Hindlimb muscle (tissue), 1 donor: ENCODE measurements at places on chromosomes 7 and 10.

GRCh38 chr10:30000802-30001571 is 58.4 kb downstream of the JCAD start:
- DNase-seq: peak; percentile 83

GRCh38 chr10:29590915-29591650 is 43.7 kb downstream of the SVIL start:
- no peak for DNase-seq

DNA sequence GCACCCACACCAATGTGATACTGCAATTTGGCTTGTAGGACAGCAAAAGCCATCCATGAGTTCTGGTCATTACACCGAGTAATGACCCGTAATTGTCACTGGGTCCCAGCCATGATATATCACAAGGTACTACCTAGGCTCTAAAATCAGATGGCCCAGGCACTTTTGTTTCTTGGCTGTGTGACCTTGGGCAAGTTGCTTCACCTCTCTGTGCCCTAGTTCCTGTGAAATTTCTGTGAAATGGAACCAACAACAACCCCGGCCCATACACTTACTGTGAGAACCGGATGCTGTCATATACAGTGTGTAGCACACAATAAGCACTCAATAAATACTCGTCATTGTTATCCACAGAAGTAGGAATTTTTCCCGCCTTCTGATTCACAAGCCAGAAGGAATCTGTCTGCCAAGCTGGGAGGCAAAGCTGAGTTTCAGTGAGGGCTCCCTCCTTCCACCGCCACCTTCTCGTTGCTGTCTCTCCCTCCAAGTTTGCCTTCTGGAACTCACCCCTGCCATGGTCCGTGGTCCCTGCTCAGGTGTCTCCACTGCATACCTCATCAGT is 6.4 kb upstream of the CYTH3 start:
- DNase-seq: no peak

GRCh38 chr10:53403688-53404087 is 631.1 kb upstream of the MBL2 start:
- peak; percentile 18 for DNase-seq

DNA sequence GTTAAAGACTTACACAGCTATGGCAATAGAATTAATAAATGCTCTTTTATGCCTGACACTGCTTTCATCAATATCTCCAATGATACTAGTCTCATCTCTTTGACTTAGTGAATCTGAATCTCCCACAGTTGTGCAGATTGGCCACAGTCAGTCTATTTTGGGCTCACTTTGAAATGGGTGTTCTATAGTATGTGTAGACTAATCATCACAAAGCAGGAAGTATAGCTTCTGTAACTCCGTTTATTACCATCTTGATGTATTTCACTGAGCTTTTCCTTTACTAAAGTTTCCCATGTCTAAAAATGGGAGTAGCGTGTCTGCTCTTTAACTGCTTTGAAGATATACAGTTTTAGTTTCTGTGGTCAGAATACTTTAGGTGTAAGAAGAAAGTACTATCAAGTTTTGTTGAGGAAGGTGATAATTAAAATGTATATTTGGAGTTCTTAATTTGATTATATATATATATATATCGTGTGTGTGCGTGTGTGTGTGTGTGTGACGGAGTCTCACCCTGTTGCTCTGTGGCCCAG is 70.1 kb downstream of the ST7 start:
- DNase-seq: no peak

DNA sequence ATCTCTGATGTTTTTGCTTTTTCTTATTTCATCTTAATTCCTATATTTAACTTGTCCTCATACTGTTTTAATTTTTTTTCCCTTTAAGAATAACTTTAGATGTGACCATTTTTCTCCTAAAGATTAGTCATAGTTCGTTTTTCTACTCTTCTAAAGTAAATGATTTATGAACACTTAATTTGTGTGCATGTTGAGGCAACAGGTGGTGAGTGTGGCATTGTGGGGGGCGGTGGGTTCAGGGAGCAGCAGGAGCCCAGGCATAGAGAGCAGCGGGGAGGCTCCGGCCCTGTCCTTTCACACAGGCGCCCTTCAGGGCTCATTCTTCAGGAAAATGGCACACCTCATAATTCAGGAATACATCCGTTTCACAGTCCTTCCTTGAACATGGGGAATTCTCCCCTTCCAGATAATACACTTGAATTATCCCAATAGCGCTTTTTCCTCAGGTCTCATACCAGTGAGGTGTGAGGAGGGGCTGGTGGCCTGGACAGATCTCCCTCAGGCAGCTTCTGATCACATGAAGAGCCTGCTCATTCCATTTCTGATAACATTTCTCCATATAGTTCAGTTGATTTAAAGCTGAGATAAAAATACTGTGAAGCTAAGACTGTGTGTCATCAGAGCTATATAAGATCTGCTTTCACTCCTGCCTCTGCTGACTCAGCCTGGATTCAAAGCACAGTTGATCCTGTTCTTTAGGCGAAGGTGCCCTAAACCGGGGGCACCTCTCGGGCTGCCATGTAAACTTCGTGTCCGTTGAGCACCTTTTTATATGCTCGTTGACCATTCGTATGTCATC is 40.2 kb downstream of the CUL1 start:
- no peak for DNase-seq

DNA sequence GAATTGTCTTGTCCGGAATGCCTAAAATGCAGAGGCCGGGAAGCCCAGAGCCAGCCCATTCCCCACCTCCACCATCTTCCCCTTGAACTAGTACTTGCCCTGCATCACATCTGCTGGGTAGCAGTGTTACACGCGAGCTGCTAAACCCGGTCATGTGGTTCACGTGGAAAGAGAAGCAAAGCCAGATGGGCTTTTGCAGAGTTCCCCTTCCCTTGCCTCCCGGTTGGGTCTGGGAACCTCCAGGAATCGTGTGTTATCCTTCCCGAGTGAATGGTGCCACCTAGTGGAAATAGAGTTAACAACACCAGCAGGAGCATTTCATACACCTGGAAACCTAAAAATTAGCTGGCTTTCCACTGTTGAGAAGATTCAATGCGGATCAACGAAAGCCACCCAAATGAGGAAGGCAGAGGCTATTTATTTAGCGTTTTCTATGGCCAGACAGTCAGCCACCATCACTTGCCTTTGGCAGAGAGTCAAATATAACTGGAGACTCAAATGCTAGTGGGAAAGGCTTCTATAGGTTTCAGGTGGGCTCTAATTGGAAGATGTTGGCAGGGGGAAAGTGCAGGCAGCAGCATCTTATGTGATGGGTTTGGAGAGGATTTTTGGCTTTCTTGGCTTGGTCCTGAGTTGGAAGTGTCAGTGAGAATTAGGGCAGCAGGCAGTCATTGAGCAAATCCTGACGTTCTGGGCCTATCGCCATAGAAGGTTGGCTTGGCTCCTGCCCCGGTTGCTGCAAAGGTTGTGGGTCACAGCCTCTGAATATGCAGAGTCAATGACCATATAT is 12.9 kb upstream of the DENND2A start:
- peak; percentile 83 for DNase-seq

GRCh38 chr10:104483582-104483981 is 129.9 kb downstream of the CFAP58 start:
- DNase-seq: no peak
